Neural progenitor cell (in vitro differentiated cells): ENCODE measurements at places on chromosomes 12 and 14.

DNA sequence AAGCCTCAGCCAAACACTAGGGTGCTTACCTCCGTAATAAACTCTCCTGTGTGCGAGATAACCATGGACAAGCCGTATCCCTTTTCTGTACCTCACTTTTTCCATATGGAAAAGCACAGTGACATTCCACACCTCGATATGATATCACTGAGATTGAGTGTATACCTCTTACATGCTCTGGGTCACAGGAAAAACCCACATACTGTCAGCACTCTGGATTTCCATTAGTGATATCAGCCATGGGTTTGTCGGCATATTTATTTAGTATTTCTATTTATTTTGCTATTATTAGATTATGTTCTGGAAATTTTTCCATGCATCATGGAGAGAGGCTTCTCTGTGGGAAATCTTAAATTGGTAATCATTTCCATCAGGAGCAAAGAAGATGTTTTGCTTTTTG lies 28.0 kb upstream of the DAAM1 start:
- no peak for DNase-seq

- DNase-seq, result peak; percentile 24
These were observed 196.0 kb downstream of the GALC start for GRCh38 chr14:87797001-87797400.

DNA sequence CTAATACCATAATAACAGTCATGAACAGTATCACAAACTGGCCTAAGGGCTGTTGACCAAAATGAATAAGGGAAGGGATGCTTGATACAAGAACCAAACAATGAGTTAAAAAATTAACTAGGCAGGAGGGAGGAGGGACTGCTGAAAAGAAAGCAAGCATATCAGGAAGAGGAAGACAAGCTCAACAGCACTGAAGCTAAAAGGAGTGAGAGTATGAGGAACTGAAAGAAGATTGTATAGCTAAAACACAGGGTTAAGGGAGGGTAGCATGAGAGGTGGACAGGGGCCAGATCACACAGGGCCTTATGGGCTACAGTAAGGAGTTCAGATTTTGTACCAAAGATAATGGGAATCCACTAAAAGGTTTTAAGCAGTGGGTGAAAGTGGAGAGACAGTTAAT lies 34.1 kb downstream of the ITGA7 start:
- DNase-seq, result no peak

GRCh38 chr12:116719731-116720528 lies 17.9 kb downstream of the SPRING1 start:
- DNase-seq, result no peak

GRCh38 chr12:49703647-49704137 lies 3.5 kb downstream of the FMNL3 start:
- DNase-seq, result no peak

DNA sequence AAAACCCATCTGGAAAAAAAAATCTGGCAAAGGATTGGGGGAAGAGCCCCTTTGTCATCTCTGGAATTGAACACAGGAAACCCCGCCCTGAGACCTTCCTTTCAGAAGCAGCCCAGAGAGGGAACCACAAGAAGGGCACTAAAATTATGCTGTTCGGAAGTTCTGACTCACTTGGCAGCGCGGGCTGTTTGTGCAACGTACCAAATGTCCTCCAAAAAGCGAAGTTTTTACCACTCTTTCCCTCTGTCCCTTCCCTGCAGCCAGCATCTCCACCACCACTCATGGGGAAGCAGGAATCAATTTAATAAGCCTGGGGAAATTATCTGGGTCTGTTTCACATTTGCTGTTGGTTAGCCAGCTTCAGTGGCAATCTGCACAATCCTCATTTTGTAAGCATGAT lies 3.2 kb upstream of the SYNE3 start:
- DNase-seq, result no peak

DNA sequence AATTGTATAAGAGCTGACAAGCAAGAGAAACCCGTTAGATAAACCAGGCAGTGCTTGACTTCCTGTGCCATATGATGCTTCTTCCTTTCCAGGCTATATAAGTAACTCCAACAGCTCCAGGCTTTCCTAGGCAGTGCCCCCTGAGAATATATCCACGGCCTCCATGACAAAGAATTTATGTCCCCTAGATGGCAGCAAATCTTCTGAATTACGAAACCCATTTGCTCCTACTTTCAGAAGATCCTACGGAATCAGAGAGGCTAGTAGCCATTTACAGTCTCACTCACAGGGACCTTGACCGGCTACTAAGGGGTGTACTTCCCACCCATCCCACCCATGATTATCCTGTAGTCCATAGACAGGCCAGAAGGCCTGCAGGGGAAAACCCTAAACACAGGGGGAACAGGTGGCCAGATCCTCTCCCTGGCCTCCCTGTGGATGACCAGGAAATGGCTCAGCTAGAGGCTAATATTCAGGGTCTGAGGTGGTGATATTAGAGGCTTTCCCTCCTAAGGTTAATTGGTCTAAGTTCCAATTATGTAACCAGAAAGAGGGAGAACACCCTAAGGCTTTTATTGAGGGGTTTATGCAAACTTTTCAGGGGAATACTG lies 77.2 kb upstream of the DCD start:
- peak; percentile 60 for DNase-seq

DNA sequence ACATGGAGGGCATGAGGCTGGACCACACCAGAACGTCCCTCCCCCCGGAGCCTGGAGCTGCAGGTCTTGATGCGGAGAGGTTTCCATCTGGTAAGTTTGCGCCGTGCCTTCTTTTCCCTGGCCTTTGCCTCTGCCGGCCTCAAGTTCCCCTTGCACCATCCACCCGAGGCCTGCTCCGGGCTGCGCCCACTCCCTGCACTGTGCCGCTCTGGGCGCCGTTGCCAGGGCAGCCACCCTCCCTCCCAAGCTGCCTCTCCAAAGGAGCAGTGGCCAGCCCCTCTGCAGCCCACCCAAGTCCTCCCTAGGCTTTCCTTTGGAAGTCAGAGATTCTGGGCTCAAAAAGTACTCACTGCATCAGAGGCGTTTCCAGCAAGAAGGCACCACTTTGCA lies 46.2 kb upstream of the MEG3 start:
- DNase-seq, result no peak

- DNase-seq, result no peak
These were observed 95.0 kb downstream of the FBXL14 start for GRCh38 chr12:1499351-1499750.

DNA sequence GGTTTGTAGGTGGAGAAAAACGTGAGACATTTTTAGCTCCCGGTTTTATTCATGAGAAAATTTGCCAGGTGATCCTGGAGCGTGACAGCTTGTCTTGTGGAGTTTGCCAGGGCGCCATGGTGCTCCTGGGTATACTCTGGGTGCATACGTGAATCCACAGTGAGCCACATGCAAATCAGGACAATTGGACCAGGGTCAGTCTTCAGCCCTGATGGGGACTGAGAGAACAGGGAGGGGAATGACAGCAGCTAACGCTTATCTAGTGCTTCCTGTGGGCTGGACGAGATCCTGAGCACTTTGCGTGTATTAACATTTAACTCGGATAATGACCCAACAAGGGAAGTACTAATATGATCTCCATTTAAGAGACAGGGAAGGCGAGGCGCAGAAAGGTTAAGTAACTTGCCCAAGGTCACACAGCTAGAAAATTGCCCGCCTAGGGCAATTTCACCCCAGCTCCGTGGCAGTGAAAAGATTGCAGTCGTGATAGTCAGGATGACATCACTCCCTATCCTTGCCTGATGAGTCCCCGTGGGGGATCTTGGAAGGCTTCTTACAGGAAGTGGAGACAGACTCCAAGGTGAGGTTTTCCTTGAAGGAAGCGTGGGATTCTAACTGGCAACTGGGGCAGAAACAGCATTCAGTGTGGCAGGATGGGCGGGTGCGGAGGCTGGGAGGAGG lies 118.4 kb upstream of the NCOR2 start:
- no peak for DNase-seq

- no peak for DNase-seq
These were observed 8.9 kb downstream of the MYO1H start for GRCh38 chr12:109356577-109356976.

DNA sequence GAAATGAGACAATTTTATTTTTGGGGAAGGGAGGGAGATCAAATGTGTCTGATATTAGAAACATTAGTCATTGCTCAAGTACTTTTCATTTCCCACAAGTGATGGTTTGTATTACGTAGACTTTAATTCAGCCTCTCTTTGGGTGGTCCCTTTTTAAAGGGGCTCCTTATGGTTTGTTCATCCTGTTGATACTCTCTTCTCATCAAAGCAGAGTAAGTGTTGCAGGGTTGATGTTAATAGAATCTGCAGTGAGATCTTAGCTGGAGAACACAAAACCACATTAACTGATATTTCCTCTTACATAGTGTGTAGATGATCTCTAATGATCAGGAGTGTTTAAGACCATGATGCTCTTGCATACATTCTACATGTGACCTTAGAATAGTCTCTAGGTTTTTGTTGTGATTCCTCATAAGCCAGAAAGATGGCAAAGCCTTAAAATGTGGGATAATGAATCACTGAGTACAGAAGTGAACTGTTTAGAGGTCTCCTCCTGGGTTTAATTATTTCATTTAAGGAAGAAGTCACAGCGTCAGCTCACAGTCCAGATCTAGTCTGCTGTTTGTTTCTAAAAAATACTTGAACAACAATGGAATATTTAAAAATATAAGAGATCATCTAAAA lies 87.4 kb upstream of the PTPRR start:
- no peak for DNase-seq

- DNase-seq, result no peak
These were observed 13.7 kb downstream of the COL2A1 start for GRCh38 chr12:47990351-47991105.

DNA sequence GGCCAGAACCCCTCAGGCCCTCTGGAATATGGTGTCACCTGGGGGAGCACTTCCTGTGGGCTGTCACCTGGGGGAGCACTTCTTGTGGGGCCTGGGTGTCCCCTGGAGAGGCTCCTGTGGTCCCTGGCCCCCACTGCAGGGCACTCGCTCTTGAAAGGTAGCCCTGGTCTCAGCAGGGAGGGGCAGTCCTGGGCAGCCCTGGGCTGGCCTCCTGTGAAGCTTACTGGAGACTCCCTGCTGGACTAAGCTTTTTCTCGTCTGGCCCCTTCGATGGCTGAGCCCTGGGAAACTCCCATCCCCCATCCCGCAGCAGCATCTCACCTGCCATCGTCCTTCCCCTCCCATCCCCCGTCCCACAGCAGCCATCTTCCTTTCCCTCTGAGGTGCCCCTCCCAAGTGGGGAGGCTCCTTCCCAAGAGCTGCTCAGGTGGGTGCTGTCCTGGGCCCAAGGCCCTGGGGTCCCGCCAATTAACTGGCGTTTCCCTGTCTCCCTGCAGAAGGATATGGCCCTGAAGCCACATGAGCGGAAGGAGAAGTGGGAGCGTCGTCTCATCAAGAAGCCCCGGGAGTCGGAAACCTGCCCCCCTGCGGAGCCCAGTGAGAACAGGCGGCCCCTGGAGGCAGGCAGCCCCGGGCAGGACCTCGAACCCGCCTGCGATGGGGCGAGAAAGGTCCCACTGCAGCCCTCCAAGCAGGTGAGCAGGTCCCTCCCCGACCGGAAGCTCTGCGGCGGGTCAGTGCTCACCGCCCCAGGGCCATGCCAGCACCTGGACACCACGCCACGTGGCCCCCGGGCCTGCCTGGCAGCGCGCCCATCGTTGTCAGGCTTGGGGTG lies 17.9 kb downstream of the FBRSL1 start:
- DNase-seq, result no peak

GRCh38 chr12:132685400-132685799 lies 1.7 kb downstream of the POLE start:
- DNase-seq, result no peak

GRCh38 chr14:95258754-95259593 lies 60.7 kb downstream of the CLMN start:
- DNase-seq, result no peak

DNA sequence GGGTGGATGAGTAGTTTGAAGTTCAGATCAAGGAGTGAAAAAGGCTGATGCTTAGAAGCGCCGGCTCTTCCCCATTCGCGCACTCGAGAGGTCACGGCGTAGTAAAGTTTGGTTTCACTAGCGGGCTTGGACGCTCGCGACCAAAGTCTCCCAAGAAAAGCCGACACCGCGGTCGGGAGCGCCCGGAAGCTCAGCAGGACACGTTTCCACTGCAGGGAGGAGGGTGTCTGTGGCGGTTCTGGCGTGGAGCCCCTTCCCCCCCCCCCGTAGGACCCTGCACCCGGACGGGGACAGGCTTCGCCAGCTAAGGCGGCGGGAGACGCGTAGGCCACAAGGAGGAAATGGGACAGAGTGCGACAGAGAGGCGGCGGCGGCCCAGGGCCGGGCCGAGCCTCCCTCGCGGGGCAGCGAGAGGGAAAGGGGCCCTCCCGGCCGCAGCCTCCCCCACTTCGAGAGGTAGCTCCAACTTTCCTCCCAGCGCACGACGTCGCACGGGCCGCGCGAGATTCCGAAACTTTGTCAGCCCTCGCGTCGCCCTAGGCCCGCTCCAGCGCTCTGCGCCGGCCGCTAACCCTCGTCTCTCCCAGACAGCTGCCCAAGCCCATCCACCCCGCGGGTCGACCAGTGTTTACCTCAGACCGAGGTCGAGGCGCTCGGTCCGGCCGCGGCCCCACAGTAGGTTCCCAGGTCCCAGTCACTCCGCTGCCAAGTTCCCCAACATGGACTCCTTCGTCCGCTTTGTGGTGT lies 480 bp downstream of the SCAF11 start:
- peak; percentile 72 for DNase-seq

- DNase-seq, result peak; percentile 70
These were observed 578 bp downstream of the DCAF5 start for GRCh38 chr14:69152181-69152901.

DNA sequence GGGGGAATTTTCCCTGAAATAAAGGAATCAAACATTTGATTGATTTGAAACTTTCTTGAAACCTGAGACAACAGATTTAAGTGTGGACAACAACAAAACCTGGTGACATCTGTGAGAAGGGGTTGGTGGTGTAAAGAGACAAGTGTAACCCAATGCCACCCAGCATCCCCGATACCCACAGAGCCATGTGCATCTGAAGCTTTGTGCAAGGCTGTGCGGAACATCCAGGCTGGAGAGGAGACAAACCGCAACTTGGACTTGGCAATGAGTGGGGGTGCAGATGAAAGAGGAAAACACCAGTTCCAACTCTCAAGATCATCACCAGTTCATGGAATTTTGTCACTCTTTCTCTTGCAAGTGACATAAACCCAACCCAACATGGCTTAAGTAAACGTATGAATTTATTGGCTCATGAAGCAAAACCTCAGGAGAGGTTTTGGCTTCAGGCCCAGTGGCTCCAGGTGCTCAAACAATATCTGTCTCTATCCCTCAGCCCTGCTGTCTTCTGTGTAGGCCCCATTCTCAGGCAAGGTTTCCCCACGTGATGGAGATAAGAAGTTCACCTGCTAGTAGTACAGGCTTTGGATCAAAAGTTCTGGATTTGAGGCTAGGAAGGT lies 55.2 kb upstream of the NTF3 start:
- no peak for DNase-seq
